Effector CD4-positive, alpha-beta T cell (primary cell): ENCODE measurements at places on chromosomes 3 and 15.

GRCh38 chr15:58046467-58046866 is 19.0 kb downstream of the ALDH1A2 start:
- no peak for DNase-seq

- DNase-seq = no peak
These were observed 220.0 kb upstream of the UMPS start for GRCh38 chr3:124510290-124510689.

- no peak for DNase-seq
These were observed 579.3 kb upstream of the GRM7 start for GRCh38 chr3:6281662-6282061.

DNA sequence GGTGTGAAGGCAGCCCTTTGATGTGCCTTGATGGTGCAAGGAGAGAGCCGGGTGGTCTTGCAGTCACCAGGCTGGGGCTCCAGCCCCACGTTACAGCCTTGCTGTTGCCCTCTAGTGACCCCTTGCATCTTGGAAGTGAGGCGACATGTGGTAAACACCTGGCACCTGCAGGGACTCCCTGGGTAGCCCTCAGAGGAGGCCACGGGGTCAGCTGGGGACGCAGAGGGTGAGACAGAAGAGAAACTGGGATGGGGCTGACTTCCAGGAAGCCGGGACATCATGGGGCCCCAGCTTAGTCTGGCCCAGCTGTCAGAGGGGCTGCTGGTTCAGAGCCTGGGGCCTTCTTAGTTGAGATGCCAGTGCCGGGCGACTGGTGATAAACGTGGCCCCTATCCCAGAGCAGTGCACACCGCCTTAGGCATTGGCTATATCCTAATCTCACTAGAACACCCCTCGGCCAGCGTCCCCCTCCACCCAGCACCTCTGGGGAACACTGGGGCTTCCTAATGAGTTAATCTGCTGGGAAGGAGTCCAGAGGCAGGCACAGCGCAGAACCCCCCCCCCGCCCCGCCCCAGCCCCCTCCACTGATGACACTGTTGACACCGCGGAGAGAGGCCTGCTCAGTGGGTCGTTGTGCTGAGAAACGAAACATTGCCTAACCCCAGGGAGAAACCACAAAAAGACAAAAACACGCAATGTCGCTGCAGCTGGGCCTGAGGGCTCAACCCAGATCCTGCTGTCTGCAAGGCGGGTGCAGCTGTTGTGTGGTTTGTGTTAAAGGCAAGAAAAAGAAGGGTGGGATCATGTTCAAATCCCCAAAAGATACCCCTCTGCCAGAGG is 60.5 kb upstream of the KLF13 start:
- peak; percentile 51 for DNase-seq

DNA sequence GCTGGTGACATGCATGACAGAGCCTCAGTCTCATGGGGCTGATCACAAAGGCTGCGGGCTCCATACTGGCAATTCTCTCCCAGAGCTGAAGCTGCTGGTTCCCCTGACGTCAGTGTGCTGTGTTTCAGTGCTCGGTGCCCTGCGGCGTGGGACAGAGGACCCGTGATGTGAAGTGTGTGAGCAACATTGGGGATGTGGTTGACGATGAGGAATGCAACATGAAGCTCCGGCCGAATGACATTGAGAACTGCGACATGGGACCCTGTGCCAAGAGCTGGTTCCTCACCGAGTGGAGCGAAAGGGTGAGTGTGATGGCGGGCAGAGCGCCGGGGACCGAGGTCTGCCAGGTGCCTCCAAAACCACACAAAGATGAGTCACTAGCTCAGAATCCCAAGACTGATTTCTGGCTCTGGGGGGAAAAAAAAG is 62.0 kb upstream of the NR2E3 start:
- no peak for DNase-seq

DNA sequence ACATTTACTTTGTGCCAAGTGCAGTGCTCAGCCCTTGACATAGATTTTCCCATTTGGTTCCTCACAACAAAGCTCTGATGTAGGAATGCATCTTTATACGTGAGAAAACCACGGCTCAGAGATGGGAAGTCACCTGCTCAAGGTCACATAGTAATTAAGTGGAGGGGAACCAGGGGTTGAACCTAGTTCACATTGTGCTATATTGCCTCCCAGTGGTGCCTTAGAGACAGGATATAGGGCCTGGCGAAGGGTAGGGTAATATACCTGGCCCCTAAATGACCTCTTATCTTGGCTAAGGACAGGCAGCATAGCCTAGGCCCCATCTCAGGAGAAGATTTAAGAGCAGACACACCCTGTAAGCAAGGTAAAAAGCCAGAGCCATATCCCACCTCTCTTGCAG is 71.5 kb downstream of the FOXP1 start:
- DNase-seq = peak; percentile 38

GRCh38 chr3:109644332-109644731 is 307.0 kb upstream of the DPPA4 start:
- no peak for DNase-seq

GRCh38 chr3:18544146-18544545 is 119.0 kb upstream of the SATB1 start:
- DNase-seq = no peak

DNA sequence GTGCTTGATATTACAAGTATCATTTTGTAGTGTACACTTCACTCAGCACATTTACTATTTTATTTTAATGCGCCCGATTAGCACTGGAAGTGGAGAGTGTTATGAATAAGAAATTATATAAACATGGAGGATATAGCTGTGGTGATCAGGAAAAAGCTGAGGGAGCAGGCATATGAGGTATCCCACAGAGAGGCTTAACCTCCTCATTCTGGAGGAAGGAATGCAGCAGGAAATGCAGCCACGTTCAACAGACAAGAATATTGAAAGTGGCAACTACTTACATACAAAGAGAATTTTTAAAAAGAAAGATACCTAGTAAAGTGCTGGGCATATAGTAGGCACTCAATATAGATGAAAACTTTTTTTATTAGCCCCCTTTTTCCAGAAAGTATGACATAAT is 166.0 kb upstream of the SATB1 start:
- no peak for DNase-seq

DNA sequence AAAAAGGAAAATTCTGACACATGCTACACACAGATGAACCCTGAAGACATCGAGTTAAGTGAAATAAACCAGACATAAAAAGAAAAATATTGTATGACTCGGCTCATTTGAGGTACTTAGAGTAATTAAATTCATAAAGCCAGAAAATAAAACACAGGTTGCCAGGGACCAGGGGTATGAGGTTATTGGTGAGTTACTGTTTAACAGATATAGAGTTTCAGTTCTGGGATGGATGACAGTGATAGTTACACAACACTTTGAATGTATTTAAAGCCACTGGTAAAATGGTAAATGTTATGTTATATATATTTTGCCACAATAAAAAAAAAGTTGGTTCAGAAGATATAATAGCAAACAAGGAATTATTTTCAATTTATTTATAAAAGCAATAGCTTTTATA is 436.1 kb upstream of the WNT5A start:
- DNase-seq = no peak

GRCh38 chr3:176855901-176856486 is 341.3 kb downstream of the TBL1XR1 start:
- DNase-seq = no peak

DNA sequence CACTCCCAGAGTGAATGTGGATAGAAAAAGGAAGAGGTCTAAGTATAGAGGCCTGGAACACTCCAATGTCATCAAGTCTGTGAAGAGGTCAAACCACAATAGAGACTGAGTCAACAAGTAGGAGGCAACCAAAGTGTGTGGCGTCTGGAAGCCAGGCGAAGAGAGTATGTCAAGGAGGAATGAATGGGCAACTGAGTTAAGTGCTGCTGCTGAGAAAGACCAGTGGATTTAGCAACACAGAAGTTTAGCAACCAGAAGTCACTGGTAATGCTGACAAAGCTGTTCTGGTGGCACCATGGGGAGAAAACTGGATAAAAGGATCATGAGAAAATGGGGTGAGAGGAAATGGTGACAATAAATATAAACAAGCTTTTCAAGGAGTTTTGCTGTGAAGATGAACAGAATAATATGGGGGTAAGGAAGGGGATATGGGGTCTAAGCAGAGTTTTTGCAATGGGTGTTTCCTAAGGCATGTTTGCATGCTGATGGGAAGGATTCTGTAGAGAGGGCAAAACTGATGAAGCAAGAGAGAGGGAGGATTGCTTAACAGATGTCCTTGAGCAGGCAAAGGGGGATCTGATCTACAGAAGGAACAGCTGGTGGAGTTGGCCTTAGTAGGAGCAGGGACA is 38.4 kb downstream of the PCOLCE2 start:
- DNase-seq = no peak

GRCh38 chr3:21729888-21730459 is 21.0 kb downstream of the ZNF385D start:
- DNase-seq = no peak

- DNase-seq = peak; percentile 93
These were observed at the start of gene TEX264 for GRCh38 chr3:51670823-51671733. Gene TEX264, plus strand, starts transcription at chr3:51671252. Its CDS starts 3,053 bp downstream, at chr3:51674305.

GRCh38 chr3:197458179-197458707 is 97.5 kb downstream of the BDH1 start:
- no peak for DNase-seq

- DNase-seq = no peak
These were observed 8.8 kb upstream of the MUC20 start for GRCh38 chr3:195711813-195712534.

- DNase-seq = no peak
These were observed 163.3 kb downstream of the ARRDC4 start for GRCh38 chr15:98123834-98124233.

- DNase-seq = no peak
These were observed 1.3 kb downstream of the ATP13A3 start for GRCh38 chr3:194485468-194485880.

GRCh38 chr3:172904711-172905373 is 154.3 kb downstream of the ECT2 start:
- DNase-seq = no peak

- DNase-seq = no peak
These were observed 27.9 kb downstream of the ETV5 start for GRCh38 chr3:186080849-186081438.

DNA sequence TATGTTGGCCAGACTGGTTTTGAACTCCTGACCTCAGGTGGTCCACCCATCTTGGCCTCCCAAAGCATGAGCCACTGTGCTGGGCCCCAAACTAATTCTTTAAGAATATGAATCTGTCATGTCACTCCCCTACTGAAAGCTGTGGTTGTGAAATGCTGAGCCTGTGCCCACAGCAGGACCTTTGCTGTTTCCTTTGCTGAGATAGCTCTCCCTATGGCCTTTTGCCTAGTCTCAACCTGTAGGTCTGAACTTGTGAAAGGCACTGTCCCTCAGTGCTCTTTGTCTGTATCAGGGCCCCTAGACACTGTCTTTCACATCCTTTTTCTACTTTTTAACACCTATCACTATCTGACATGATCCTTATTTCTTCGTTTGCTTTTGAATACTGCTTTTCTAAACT is 62.7 kb upstream of the CCR4 start:
- DNase-seq = no peak
